Left ventricle myocardium inferior (tissue), 1 donor: ENCODE measurements at places on chromosomes 4 and X.

DNA sequence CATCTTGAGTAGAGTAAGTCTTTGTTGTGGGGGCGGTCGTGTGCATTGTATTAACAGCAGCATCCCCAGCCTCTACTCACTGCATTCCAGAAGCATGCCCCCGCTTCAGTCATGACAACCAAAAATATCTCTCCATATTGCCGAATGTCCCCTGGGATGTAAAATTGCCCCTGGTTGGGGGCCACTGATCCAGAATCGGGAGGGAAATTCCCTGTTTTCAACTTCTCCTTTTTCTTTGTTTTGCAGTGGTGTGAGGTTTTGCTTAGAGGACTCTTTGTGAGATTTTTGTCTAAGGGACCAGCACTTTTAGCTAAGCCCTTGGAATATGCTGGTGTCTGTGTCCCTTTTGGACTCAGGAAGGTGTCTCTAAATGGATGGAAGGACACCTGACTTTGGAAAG, 3.0 kb upstream of the IL13RA1 start:
- DNase-seq: no peak

- DNase-seq: peak; percentile 17
Measured at GRCh38 chr4:174036576-174036975, 246.9 kb downstream of the FBXO8 start.

DNA sequence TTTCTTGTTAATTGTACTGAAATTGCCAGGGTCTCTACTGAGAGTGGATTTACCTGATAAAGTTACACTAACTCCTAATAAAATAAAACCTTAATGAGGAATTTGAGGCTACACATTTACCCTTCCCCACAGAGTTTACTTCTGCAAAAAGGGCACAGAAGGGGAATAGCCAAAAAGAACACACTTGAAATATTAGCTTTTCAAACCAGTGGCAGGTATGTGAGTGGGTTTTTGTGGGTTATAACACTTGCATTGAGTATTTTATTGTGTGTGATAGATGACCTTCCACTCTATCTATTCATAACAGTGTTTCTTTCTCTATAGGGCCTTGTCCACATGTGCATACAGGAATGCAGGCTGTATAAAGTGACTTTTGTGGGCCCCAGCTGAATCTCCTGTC, 5.0 kb upstream of the GPR174 start:
- no peak for DNase-seq

- DNase-seq: no peak
Measured at GRCh38 chr4:54400188-54400587, 171.1 kb downstream of the PDGFRA start.

DNA sequence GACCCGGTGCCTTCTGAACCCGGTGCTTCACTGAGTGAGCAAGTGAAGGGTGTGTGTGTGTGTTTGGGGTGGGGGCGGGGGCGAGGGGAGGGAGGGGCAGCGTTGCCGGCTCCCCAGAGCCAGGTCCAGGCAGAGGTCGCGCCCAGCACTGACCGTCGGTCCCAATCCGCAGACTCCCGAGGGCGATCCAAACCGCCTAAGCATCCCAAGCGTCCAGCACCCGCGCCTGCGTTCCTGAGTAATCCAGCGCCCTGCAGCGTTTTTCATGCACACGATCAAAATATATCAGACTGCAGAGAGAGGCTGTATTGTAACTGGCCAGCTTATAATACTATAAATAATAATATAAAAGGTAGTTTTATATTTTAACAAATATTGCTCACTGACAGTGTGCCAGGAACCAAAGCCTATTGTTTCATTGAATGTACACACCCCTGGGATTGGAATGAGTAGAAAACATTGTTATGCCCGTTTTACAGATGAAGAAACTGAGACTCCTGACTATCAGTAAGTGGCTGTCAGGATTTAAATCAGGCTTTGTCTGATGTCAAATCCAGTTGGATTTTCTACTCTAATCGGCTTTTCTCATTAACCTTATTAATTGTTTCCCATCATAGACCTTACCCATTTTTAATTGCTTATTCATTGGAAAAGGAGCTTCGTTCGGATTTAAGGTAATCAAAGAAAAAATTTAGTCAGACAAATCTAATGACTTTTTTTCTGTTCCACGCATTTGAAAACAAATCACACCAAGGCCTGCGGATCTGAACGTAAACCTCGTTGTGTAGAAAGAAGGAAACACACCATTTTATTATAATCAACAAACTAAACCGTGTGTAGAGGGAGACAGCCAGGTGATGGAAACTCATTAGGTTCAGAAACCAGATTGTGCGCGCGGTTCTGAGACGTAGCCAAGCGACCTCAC, 4.0 kb upstream of the NKX3-2 start:
- DNase-seq: no peak

- no peak for DNase-seq
Measured at GRCh38 chrX:9728261-9728660, 37.4 kb downstream of the GPR143 start.

GRCh38 chr4:97662133-97662532, 481.1 kb downstream of the STPG2 start:
- DNase-seq: no peak

DNA sequence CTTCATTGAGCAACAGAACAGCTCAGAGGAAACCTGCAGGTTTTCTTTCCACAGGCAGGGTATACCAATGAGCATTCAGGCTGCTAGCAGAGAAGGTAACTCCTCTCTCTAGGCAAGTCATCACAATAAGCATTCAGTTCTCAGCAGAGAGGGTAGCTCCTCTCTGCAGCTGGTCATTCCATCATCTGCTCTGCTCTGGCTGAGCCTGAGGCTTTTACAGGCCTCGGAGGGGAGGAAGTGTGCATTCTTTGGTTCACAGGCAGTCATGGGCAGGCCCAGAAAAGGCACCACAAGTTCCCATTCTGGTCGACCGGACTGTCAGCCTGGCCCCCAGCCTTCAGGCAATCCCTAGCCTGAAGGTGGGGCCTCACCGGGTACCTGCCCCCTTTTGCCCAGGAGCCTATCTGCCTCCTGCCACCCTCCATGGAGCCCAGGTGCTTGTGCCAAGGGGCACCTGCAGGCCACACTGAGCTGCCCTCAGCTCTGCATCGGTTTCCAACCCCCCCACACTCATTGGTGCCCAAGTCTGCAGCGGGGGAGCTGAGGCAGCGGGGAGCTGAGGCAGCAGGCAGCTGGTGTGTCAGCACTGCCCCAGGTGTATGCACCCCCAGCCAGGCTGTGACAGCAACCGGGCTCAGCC, 83.1 kb downstream of the PRDM5 start:
- no peak for DNase-seq

DNA sequence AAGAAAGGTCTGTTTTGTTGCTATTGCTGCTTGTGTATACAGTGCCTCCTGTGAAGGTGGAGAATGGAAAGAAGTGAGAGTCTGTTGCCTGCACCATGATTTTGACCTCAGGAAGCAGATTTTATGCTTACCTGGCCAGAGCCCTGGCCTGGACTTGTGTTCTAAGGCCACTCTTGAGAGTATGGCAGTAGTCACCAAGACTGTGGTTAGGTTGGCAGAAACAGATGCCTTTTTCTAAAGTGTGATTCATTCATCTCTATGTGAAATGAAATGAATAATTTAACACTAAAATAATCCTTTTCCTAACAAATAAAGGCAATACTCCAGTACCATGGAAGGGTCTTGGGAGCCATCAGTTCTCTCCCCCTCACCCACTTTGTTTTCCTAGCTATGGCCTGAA, 161.8 kb downstream of the DCLK2 start:
- DNase-seq: no peak

DNA sequence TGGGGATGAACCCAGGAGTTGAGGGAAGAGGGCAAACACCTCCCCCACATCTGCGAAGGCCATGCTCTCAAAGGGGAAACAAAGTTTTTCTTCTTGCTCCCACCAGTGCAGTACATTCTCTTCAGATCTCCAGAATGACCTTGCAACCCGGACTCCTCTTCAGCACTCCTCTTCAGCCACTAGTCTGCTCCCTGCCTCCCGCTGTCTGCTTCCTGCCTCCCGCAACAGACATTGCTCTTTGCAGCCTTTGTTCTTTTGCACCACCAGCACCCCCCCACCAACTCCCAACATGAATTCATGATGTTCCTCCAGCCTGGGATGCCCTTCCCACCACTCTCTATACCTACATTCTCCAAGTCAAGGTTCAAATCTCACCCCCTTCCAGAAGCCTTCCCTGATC, 32.1 kb downstream of the UTP14A start:
- DNase-seq: no peak

GRCh38 chr4:164601653-164602052, 152.3 kb upstream of the SMIM31 start:
- no peak for DNase-seq

GRCh38 chr4:148787285-148787684, 345.1 kb upstream of the NR3C2 start:
- DNase-seq: no peak
